ENCODE measurements at places on chromosomes 7 and 10.
A peak's percentile ranks its signal among the peaks of the same experiment; 100 is the strongest.

- DNase-seq: peak; percentile 91
Observed at GRCh38 chr7:150898475-150899011, 46.2 kb downstream of the AOC1 start.

DNA sequence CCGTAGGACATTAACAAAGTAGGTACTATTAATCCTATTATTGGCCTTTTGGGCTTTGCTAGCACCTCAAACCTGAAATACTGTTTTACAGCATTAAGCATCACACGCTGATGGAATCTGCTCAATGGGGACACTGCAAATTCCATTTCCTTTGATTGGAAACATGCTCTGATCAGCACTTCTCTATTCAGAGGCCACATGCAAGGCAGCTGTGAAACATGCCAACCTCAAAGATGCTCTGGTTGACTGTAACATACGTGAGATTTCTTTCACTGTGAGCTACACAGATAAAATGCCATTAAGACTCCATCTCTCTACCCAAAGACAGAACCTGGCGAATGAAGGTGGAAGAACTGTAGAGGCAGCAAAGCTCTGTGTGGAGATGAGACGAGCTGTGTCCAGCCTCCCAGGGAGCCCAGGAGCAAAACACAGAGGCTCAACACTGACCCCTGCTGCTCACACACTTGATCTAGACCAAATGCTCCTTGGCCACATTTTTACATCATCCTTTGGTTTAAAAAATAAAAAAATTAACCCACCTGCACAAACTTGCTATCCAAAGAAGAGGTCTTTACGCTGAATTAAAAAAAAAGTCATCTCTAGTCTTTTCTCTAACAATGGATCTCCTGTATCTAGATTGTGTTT, 8.0 kb downstream of the RSU1 start:
- DNase-seq: peak; percentile 60

GRCh38 chr7:114691605-114692004, 230.3 kb upstream of the MDFIC start:
- no peak for DNase-seq

DNA sequence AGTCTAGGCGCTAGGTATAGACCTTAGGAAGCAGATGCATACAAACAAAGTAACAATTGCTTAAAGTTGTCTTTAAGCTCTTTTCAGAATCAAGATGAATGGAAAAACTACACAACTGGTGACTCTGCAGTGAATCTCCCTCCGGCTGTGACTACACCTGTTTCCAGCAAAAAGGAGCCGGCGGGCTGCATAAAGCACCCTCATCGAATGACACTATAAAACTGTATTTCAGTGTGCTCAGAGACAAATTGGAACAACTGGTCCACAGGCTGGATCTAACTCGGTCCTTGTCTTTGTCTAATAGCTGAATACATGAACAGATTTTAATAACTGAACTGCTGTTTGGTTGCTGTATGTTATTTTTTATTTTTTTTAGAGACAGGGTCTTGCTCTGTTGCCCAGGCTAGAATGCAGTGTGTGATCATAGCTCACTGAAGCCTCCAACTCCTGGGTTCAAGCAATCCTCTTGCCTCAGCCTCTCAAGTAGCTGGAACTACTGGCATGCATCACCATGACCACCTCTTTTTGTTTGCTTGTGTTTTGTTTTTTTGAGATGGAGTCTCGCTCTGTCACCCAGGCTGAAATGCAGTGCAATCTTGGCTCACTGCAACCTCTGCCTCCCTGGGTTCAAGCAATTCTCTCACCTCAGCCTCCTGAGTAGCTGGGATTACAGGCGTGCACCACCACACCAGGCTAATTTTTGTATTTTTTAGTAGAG, 64.2 kb upstream of the SVIL start:
- DNase-seq: no peak

Data from glutamatergic neuron (in vitro differentiated cells).